H9 (cell line): ENCODE measurements at places on chromosomes 6 and 20.

DNA sequence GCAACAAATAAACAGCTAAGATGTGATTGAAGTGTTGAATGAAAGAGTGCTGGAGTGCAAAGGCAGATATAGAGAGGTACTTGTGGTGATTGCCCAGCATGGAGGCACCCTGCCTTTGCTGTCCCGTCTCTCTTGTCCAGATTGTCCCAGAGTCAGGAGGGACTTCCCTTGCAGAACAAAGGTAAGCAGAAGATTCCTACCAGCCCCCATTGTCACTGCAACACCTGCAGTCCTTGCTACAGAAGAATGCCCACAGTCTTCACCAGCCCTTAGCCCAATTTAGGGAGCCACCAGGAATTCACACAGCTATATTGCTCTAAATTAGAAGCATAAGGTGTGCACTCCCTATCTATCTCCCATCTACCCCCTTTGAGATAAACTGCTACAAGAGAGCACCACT is 491.8 kb downstream of the KIF16B start:
- no peak for DNase-seq

DNA sequence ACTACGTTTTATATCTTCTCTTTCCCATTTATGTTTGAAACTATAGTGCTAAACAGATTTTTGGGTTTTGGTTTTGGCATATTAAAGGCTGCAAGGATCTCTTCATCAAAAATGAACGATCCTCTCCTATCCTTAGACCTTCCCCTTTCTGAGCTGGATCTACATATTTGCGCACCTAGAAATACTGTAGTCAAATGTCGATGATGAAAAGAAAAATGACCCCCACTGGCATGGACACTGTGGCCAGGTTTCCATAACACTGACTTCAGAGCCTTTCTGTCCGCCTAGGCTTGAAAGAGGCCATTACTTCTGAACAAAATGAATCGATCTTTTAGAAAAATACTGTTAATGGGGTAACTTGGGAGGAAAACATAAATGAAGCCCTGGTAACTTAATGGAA is 5.8 kb downstream of the FLRT3 start:
- DNase-seq = no peak

DNA sequence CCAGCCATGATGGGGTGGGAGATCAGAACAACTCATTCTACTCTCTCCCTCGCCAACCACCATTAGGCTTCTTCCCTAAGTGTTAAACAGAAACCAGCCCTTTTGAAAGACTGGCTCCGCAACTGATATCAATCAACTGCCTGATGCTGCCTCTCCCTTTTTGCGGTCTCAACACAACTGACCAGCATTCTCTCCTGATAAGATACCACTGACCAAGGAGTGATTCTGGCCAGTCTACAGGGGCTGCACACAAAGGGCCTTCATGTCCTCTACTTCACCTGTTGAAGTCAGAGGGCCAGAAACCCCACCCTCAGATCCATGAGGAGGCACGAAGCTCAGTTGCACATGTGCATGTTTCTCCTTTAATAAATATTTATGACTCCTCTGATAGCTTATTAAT is 145.1 kb downstream of the CD24 start:
- no peak for DNase-seq

DNA sequence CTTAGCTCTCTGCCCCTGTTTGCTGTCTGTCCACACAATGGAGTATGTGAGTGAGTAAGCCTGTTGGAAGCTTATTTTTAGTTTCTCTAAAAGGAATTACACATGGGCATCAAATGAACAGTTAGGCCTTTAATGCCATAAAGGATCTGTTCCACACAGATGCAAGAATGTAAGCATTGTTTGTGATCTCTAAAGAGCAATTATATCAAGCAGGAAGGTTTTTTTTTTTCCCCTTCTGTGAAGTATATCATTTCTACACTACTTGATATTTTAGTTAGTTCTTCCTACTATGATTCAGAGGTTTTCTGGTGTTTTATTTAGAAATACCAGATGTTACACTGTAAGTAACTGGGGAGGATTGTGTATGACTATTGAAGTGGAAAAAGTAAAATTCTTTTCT is 627.5 kb downstream of the COL12A1 start:
- DNase-seq = no peak

GRCh38 chr6:86961455-86962200 is 24.3 kb downstream of the HTR1E start:
- no peak for DNase-seq

GRCh38 chr6:26159357-26160273 is 72.4 kb downstream of the HFE start:
- DNase-seq = no peak

DNA sequence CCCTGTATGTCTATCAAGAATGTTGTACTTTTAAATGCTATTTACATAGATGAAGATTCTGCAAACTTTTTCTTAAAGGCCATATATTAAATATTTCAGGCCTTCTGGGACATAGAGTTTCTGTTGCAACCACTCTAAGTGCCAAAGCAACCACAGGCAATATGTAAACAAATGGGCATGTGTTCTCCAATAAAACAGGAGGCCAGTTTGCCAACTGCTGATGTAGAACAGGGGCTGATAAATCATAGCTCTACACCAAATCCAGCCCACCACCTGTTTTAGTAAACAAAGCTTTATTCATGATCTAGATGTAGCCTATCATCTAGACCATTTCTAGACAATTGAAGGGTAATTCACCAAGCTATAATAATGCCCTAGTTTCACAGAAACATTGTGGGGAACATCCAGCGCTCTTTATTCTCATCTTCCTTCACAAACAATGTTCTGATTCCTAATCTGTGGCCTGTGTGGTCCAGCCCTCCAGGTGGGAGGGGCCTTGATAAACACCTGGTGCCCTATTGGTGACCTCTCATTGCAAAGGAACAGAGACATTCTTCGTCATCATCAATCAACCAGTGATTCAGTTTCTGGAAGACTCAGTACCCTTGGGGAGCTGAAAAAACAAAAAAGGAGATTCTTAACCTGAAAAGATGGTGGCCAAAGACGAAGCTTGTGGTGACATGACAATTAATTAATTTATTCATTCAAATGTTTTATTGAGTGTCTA is 80.2 kb downstream of the PREP start:
- no peak for DNase-seq

- DNase-seq = no peak
These were observed 65.8 kb downstream of the EPB41L2 start for GRCh38 chr6:130997061-130997753.

- no peak for DNase-seq
These were observed 533.4 kb downstream of the PKHD1 start for GRCh38 chr6:51554029-51554428.

DNA sequence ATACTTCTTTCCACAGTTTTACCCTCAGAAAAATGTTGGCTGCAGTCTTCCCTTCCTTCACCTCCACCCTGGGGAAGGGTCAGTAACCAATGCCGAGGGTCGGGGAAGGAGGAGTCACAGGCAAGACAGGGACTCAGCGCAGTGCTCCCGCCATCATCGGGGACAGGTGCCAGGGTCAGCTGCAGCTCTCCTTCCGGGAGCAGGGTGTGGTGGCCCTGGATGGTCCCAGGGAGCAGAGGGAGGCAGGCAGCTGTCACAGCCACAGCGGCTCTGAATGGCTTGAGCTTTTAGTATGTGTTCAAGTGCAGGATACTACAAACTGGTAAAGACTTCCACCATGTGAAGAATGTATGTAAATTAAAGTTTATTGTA is 26.0 kb upstream of the PI16 start:
- DNase-seq = no peak

DNA sequence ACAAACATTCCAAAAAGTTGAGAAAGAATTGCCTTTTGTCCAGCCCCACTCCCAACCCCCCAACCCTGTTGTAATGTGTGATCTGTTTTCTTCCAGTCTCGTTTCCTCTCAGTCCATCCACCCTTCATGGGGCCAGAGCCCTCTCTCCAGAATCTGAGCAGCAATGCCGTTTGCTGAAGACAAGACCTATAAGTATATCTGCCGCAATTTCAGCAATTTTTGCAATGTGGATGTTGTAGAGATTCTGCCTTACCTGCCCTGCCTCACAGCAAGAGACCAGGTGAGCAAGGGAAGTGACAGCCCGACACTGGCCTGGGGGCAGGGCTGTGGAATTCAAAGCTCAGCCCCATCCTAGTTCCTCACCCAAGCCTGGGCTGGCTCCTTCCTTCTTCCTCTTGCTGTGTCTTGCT is 7.8 kb downstream of the MAVS start:
- DNase-seq = no peak

- DNase-seq = peak; percentile 95
These were observed 1.7 kb upstream of the POU5F1 start for GRCh38 chr6:31171931-31172905.

GRCh38 chr6:15036690-15037245 is 209.1 kb upstream of the JARID2 start:
- DNase-seq = peak; percentile 46

DNA sequence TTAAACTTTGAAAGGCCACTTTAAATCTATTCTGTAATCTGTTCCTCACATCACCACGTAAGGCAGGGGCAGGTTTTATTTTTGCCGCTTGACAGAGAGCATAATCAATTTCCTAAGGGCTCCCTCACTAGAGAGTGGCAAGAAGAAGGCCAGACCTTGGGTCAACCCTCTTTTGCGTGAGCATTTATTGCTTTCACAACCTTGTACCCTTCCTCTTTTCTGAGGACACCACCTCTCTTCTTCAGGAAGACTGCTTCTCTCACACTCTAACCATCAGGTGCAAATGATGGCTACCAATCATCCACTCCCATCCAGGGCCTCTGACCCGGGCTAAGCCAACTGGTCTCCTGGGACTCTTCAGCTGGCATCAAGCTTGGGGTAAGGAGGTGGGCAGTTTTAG is 25.2 kb upstream of the QKI start:
- no peak for DNase-seq

- no peak for DNase-seq
These were observed 92.3 kb upstream of the CARMIL1 start for GRCh38 chr6:25186919-25187318.

GRCh38 chr6:3625980-3626563 is 125.4 kb downstream of the PXDC1 start:
- DNase-seq = no peak

GRCh38 chr20:57893366-57893999 is 183.7 kb upstream of the PMEPA1 start:
- DNase-seq = no peak

DNA sequence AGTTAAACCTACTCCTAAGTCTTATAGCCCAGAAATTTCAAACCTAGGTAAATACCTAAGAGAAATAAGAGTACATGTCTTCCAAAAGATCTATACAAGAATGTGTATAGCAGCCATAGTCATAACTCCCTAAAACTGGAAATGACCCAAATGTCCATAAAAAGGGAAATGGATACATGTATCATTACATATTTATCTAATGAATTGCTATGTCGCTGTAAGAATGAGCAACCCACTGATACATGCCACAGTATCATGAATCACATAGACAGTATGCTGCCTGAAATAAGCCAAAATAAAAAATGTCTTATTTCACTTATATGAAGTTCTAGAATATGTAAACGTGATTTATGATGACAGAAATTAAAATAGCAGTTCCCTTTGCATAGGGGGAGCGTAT is 679.5 kb downstream of the MAFB start:
- no peak for DNase-seq
